Camera-type eye (tissue), 1 donor: ENCODE measurements at places on chromosomes 13 and 19. TPM values are rescaled to one million over a fixed set of nuclear protein-coding genes. Genes with fewer than 3 reads are reported as not detected.

The CCDC169 gene
- total RNA-seq: 17.2 TPM

The LILRB3 gene
- total RNA-seq: 9.2 TPM

The VSTM2B gene
- total RNA-seq: 9.6 TPM

The PTH2 gene
- total RNA-seq: not detected

The ODAD3 gene
- total RNA-seq: 0.27 TPM

The LMTK3 gene
- 6.1 TPM for total RNA-seq

The TINCR gene
- 4.8 TPM for total RNA-seq

The ZNF493 gene
- total RNA-seq: 83.8 TPM

The PRTN3 gene
- 2.5 TPM for total RNA-seq

The LGALS14 gene
- not detected for total RNA-seq

The COX6B2 gene
- total RNA-seq: 0.60 TPM

The EIF3K gene
- 330 TPM for total RNA-seq

The PDE4A gene
- 7.6 TPM for total RNA-seq

The GRIN2D gene
- total RNA-seq: 4.3 TPM

The SUCLA2 gene
- 77.1 TPM for total RNA-seq

The ZNF253 gene
- 56.9 TPM for total RNA-seq

The KCNK6 gene
- 2.4 TPM for total RNA-seq

The TEAD2 gene
- total RNA-seq: 29.5 TPM

The CDK8 gene
- 22.3 TPM for total RNA-seq

The ZNF302 gene
- 85.5 TPM for total RNA-seq

The CRX gene
- 229 TPM for total RNA-seq

The ZNF66 gene
- total RNA-seq: 17.3 TPM

The OR4F17 gene
- total RNA-seq: not detected

The FARP1 gene
- 86.5 TPM for total RNA-seq

The CACNG7 gene
- 8.6 TPM for total RNA-seq

The SULT2A1 gene
- total RNA-seq: not detected

The BEST2 gene
- total RNA-seq: 0.55 TPM

The PLIN5 gene
- total RNA-seq: 1.8 TPM

The CGB3 gene
- total RNA-seq: not detected

The CYP2A7 gene
- total RNA-seq: not detected

The JOSD2 gene
- total RNA-seq: 8.0 TPM

The OSCAR gene
- not detected for total RNA-seq

The CALM3 gene
- 277 TPM for total RNA-seq

The ICAM5 gene
- total RNA-seq: 3.4 TPM
